Stimulated activated CD4-positive, alpha-beta T cell treated with anti-CD3 and anti-CD28 coated beads, TNF-alpha, amount 100 ng/mL, for 48 hours (primary cell): ENCODE measurements at places on chromosomes 3 and 15.

- no peak for DNase-seq
Measured at GRCh38 chr3:59936472-59936871, 886.6 kb upstream of the CFAP20DC start.

GRCh38 chr3:71653414-71653807 lies 69.9 kb upstream of the FOXP1 start:
- DNase-seq: no peak

DNA sequence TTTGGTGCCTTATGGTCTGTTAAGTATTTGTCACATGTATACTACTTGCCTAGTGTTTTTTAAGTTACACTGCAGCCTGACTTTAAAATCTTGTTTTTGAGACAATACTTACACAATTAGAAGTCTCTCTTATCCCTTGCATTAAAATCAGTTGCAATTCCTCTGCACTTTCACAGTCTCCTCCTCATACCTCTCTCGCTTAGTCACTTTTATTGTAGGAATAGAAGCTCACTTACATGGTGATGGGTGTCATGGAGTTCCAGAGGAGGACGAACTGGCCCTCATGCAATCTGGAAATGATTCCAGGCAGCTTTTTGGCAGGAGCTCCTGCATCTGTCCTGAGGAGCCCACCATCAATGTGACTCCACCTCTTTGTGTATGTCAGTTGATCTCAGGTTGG lies 238.4 kb upstream of the TBC1D5 start:
- no peak for DNase-seq

DNA sequence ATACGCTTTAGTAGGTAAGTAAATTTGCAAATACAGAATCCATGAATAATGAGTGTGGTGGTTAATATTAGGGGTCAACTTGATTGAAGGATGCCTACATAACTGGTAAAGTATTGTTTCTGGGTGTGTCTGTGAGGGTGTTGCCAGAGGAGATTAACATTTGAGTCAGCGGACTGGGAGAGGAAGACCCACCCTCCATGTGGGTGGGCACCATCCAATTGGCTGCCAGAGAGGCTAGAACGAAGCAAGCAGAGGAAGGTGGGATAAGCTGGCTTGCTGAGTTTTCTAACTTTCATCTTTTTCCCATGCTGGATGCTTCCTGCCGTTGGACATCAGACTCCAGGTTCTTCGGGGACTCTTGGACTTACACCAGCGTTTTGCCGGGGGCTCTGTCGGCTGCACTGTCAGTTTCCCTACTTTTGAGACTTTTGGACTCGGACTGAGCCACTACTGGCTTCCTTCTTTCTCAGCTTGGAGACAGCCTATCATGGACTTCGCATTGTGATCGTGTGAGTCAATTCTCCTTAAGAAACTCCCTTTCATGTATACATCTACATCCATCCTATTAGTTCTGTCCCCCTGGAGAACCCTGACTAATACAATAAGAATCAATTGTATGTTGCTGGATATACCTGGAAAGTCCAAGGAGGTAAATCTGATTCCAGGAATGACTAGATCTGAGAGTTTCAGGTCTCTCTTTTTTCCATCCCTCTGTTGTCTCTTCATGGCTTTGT lies 25.8 kb upstream of the NEDD4 start:
- DNase-seq: no peak

GRCh38 chr3:184315543-184315867 lies 1.1 kb downstream of the EIF4G1 start:
- no peak for DNase-seq

DNA sequence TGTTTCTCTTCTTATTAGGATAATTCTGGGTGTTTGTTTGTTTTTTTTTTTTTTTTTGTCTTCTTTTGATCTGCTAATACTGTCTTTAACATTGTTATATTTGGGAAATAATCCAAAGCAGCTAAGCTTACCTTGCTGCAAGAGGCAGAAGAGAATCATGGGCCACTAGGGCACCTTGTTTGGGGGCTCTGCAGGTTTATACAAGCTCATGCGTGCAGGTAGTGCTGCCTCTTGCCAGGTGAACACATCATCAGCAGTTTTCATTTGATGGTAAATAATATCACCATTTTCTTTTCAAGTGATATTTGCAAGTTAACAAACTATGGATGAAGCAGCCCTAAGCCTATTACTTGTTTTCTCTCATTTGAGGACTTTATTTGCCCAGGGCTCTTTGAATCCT lies 37.9 kb downstream of the MAP3K13 start:
- DNase-seq: no peak

DNA sequence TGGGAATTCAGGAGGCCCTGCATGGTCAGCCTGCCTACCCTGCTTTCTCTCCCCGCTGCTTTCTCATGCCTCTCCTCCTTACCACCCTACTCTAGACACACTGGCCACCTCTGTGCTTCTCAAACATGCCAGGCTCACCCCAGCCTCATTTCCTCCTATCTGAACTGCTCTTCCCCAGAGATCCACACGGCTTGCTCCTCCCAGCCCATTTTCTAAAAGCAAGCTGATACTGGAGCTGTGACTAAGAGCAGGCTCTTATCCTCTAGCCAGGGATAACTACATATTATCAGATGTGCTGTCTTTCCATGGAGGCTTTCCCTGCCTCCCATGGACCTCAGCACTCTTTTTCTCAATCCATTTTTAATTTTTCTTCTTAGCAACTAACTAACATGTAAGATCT lies 85.9 kb downstream of the BOC start:
- no peak for DNase-seq

GRCh38 chr3:32977861-32978260 lies 26.4 kb downstream of the CCR4 start:
- DNase-seq: no peak

GRCh38 chr3:104437891-104438290 lies 928.8 kb upstream of the ALCAM start:
- no peak for DNase-seq

DNA sequence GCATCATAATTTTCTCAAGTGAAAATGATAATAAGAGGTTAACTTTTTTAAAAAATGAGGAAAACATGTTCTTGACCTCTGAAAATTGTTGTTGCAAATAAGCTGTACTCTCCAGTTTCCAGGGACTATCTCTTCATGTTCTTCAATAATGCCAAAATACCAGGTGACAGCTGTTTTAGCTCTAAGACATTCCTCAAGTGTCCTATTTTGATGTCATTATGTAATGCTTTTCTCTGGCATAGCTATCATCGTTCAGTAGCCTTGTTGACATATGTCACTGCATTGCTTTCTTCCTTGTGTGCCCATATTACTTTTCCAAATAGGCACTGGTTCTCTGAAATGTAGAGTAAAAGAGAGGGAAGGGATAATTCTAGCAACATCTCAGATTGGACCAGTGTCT lies 5.7 kb upstream of the FILIP1L start:
- no peak for DNase-seq

GRCh38 chr15:52078876-52079700 lies 33.5 kb downstream of the BCL2L10 start:
- peak; percentile 90 for DNase-seq

- DNase-seq: peak; percentile 0
Measured at GRCh38 chr3:139629033-139629432, 48.7 kb downstream of the NMNAT3 start.

- no peak for DNase-seq
Measured at GRCh38 chr3:137264071-137264820, 306.5 kb downstream of the IL20RB start.

GRCh38 chr3:146134348-146135117 lies 26.5 kb downstream of the PLOD2 start:
- DNase-seq: no peak

GRCh38 chr3:195097331-195098255 lies 173.4 kb downstream of the XXYLT1 start:
- no peak for DNase-seq

GRCh38 chr3:178845420-178846118 lies 226.0 kb downstream of the ZMAT3 start:
- no peak for DNase-seq

DNA sequence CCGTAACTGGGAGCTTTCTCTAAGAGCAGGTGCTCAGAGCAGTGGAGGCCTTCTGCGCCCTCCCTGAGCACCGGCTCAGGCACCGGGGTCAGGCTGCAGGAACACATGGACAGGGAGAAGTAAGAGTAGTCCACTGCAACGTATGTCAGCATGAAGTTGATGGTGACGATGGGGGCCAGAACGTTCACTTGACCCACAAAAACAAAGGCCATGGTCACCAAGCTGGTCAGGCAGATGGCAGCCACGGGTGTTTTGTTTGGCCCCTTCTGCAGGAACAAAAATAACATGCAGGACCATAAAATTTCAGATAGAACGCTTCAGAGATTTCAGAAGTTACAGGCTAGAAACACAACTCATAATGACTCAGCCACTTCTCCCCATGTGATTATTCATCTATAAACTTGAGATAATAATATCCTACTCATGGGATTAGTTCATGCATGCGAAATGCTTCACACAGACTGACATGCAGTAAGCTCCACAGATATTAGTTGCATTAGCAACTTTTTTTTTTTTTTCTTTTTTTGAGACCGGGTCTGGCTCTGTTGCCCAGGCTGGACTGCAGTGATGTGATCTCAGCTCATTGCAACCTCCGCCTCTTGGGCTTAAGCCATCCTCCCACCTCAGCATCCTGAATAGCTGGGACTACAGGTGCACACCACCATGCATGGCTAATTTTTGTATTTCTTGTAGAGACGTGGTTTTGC lies 52.2 kb upstream of the HEG1 start:
- no peak for DNase-seq

- no peak for DNase-seq
Measured at GRCh38 chr3:16837602-16838001, 47.2 kb upstream of the PLCL2 start.

GRCh38 chr15:77145370-77145769 lies 74.5 kb upstream of the TSPAN3 start:
- DNase-seq: no peak
